ENCODE measurements at places on chromosomes 16 and 17.
A peak's percentile ranks its signal among the peaks of the same experiment; 100 is the strongest.

- DNase-seq, result peak; percentile 28
These were observed 119.1 kb downstream of the RAB11FIP4 start for GRCh38 chr17:31510308-31511194.

DNA sequence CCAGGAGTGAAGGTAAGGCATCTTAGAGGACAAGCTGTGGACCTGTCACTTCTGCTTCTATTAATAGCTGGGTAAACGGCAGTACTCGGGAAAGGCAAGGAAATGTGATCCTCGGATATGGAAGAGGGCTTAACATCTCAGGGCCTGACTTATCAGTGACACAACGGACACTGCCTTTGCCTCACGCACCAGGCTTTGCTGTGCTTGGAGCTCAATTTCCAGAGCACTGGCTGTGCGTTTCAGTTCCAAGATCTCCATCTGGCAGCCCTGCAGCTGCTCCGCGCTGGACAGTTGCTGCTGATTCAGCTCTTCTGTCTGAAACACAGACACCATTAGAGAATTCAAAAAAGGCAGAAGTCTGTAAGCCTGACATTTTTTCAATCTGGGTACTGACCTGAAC is 3.5 kb downstream of the KRT40 start:
- no peak for DNase-seq

- DNase-seq, result no peak
These were observed 30.5 kb downstream of the SLC5A11 start for GRCh38 chr16:24876231-24876630.

GRCh38 chr17:81417049-81417878 is 22.0 kb downstream of the BAHCC1 start:
- no peak for DNase-seq

GRCh38 chr17:62043602-62044001 is 21.5 kb downstream of the MED13 start:
- DNase-seq, result no peak

GRCh38 chr16:83470416-83470815 is 337.4 kb upstream of the HSBP1 start:
- DNase-seq, result no peak
